ENCODE measurements at places on chromosomes 7 and 10.
A peak's percentile ranks its signal among the peaks of the same experiment; 100 is the strongest.

DNA sequence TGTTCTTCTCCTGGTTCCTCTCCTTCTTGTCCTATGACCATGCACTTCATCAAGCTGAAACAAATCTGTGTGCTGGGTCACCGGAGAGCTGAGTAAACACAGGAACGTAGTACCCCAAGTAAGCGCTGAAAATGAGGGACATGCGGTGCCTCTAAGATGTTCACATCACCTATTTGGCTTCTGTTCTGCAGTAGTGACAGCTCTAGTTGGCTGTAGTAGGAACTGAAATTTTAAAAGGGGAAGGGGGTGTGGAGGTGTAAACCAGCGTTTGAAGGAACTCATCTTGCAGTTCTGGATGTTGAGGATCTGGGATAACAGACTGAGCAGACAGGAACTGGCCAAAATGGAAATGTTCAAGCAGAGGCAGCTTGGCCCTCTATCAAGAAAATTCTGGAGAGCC is 85.2 kb downstream of the WNT2 start:
- DNase-seq, result no peak

GRCh38 chr10:18690541-18690940 is 31.3 kb downstream of the ARL5B start:
- DNase-seq, result no peak

DNA sequence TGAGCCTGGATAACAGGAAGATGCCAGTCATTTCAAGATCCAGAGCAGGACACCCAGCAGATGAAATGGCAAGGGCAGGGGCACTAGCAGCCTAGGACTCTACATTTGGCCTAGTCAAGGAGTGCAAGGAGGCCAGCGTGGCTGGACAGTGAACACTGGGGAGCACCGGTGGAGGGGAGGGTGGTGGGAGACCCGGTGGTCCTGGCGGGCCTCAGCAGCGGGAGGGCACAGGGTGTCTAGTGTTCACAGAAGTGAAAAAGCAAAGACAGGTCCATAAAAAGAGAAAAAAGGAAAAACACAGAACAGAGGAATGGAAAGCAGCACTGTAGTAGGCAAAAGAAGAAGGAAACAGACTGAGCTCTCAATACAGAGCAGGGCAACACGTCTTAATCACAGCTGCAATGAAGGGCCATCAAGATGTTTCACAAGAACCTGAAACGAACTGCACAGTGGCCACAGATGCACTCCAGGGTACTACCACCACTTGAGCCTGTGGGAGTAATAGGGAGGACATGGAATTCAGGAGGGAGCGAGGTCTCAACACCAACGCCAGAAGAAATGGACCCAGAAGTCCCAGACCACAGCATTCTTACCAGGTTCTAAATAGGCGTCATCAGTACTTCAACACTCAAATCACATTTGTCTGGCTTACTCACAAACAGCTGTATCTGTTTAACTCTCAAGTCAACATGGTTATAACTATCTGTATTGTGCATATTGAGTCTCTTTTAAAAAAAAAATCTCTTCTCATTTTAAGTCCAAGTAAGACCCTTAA is 573.7 kb downstream of the PARD3 start:
- no peak for DNase-seq

- peak; percentile 89 for DNase-seq
Measured at GRCh38 chr10:110426294-110427181, 71.2 kb upstream of the DUSP5 start.

- no peak for DNase-seq
Measured at GRCh38 chr7:104327534-104327933, 869 bp upstream of the LHFPL3 start.

GRCh38 chr7:1225441-1226185 is 7.1 kb upstream of the UNCX start:
- DNase-seq, result no peak

DNA sequence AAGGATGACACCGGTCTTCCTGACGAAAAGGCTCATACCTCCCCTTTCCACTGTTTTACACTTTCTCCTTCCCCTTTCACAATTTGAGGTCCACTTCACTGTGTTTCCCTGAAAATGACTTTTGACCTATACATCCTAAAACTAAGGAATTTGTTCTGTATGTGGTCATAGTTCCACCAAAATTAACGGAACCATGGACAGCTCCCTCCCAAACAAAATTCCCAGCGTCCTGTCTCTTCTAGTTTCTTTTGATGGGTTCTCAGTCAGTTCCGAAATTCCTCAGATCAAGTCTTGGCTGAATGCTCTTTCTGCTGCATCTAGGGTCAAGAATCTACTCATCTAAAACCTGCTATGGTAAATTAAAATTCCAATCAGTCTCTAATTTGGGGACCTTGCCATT is 1191.9 kb downstream of the CNTNAP2 start:
- no peak for DNase-seq

DNA sequence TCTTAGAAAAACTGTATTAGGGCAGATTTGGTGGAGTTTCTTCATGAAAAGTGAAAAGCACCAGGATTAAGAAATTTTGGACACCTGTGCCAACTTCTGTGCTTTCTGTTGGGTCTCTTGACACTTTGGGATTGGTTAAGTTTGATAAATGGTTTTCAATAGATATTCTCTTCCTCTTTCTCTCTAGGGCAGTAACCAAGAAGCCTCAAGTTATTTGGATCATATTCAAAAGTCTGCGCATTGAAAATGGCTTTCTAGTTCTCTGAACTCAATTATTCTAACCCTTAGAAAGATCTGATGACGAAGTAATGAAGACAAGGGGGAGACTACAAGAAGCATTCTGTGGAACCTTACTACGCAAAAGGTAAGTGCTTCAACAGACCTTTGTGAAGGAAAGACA is 144.0 kb upstream of the CCDC6 start:
- no peak for DNase-seq

DNA sequence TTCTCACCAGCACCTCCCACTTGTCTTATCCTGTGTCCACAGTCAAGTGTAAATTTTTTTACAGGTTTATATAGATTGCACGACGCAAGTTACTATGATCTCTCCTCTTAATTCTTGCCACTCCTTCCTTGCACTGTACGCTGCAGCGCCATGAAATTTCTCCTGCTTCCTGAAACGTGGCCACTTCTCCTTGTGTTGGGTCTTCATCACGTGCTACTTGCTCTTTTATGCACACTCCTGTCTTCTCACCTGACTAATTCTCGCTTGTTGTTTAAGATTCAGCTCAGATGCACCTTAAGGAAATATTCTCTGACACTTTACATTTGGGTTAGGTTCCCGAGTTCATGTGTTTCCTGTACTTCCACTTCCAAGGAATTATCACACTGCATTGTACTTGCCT is 76.5 kb upstream of the ODAD2 start:
- DNase-seq, result no peak

DNA sequence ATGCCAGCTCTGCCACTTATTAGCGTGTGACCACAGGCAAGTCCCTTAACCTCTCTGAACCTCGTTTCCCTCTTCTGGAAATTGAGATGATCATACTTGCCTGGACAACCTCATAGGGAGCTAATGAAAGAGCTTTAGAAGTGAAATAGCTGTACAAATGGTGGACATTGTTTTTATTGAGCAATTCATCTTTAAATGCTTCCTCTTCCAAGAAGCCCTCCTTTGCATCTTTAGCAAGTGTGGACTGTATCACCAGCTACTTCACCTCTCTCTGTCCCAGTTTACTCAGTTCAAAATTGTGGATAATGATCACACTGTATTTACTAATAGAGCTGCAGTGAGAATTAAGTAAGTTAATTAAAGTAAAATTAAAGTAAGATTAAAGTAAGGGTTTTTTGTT is 61.7 kb downstream of the CDH23 start:
- no peak for DNase-seq

DNA sequence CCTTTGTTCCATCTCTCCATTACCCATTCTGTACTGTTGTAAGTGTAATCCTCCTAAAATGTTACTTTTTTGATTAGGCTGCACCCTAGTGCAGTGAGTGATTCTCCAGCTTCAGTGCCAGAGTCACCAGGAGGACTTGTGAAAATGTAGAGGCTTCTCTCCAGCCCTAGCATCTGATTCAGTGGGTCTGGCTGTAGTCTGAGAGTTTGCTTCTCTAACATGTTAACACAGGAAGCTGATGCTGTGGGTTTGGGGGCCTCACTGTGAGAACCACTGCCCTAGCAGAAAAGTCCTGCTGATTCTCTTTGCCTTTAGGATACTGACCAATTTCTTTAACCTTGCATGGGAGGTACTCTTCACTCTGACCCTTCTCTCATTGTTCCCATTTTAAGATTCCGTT is 24.4 kb downstream of the CSGALNACT2 start:
- DNase-seq, result no peak

- no peak for DNase-seq
Measured at GRCh38 chr10:35605191-35605590, at the start of gene GJD4. Gene GJD4 (plus strand): TSS chr10:35605341. CDS start chr10:35605568, 227 bp downstream.
